AG09319 (cell line): ENCODE measurements at places on chromosomes 5 and 9.

- DNase-seq = no peak
Measured at GRCh38 chr5:127331890-127332649, 41.5 kb downstream of the MEGF10 start.

DNA sequence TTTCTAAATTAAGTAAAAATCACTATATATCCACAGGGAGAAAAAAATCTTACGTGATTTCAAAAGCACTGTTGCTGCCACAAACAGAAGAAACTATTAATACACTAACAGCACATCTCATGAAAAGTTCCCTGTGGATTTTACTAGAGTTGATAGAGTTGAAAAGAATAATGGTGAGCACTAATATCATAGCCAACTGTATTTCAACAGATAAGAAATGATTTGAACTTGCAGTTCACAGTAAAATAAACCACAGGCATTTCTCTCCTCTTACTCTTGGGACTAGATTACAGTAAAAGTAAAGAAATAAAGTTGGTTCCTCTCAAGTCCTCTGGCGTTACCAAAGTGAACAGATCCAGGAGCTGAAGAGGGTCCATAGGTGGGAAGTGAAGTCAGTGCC lies 27.9 kb downstream of the AGTPBP1 start:
- no peak for DNase-seq

- no peak for DNase-seq
Measured at GRCh38 chr9:95125652-95126051, 191.9 kb downstream of the FANCC start.

DNA sequence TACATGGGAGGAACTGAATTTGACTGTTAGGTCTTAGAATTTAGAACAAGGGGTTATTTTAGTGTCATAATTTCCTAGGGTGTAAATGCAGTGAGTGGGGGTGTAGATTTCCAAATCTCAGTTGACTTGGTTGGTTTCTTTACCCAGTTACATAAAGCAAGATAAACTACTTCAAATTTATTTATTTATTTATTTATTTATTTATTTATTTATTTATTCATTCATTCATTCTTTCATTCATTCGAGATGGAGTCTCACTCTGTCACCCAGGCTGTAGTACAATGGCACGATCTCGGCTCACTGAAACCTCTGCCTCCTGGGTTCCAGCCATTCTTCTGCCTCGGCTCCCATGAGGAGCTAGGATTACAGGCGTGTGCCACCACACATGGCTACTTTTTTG lies 200.4 kb downstream of the SLF1 start:
- DNase-seq = no peak

GRCh38 chr5:17255471-17256021 lies 38.1 kb downstream of the BASP1 start:
- DNase-seq = no peak

DNA sequence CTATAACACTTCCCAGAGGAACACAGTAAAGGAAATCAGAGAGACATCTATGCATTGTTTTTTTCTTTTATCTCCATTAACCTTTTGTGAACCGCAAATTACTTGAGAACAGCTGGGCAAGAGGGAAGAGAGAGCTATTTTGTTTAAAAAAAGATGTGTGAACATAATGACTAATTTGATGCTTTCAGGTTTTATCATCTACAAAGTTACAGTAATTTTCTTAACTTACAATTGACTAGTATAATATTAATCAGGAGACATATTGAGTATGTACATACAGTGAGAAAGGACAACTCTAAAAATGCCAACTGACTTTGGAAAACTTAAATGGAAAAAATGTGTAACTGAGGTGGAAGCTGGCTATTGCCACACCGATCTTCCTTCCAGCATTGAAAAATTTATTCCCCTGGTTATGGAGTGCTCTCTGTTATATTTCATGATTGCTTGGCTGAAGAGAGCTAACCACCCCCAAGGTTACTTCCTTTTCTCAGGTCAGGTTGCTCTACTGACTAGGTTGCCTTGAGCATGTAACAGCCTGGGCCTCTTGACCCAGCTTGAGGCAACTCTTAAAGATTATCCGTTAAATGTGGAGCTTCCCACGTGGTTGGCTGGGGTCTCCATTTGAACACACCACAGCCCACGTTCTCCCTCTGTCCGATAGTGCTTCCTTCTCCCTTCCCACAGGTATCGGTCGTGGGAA lies 62.6 kb upstream of the C6 start:
- DNase-seq = no peak
